ENCODE measurements at places on chromosomes 13 and 19.

DNA sequence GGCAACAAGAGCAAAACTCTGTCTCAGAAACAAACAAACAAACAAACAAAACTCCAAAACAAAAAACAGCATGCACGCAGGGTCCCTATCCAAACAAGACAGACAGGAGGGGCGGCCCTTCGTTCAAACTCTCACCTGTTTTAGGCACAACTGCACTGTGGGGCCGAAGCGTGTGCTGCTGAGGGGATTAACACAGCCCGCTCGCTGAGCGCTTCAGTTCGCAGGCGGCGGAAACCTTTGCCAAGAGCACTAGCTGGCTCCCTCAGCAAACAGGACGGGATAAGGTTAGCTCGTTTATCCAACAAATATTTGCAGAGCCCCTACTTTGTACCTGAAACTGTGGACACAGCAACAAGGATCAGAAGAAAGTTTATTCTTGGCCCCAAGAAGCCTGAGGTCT lies 1.6 kb upstream of the ADPRHL1 start:
- no peak for DNase-seq

DNA sequence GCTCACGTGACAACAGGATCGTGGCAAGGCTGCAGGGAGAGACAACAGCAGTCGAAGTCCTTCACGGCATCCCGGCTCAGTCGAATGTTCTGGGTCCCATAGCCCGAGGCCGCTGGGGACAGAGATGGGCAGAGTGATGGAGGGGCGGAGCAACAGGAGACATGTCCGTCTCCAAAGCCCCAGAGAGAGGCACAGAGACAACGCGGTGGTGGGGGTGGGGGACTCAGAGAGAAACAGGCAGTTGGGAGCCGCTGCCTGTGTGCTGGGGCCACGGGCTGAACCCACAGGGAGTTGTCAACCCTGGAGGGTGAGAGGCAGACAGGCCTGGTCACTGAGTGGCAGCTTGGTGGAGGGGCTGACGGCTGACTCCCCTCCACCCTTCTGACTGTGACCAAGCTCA lies 20.4 kb downstream of the NOSIP start:
- no peak for DNase-seq

DNA sequence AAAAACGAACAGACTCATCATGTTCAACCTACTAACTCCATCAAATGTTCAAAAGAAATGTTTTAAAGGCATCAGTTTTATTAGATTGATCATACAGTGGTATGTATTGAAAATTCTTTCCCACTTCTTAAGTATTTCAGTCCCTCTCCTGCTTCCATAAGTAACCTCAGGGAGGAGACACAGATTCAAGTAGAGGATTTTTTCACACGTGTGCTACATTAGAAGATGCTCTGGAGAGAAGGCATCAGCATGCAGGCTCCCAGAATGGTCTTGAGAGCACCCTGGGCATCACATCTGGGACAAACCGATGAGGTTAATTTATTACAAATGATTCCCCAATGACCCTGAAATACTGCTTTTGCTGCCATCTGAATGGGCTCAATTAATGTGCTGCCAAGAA lies 3.6 kb downstream of the GPR12 start:
- DNase-seq = no peak

DNA sequence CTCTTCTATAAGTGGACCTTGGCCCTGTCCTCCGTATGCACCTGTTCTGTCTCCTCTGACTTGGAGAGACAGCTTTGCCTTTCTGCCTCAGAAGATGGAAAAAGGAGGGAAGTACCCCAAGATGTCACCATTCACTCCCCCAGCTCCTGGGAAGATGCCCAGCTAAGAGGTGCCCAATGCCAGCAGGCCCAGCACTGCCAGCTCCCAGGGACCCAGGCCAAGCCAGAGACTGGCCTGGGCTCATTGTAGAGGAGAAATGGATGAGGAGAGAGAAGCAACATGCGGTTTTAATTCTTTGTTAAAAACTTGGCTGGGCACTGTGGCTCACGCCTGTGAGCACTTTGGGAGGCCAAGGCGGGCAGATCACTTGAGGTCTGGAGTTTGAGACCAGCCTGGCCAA lies 111.5 kb upstream of the ZNF507 start:
- DNase-seq = no peak

GRCh38 chr13:44389060-44389666 lies 15.5 kb downstream of the SERP2 start:
- no peak for DNase-seq

DNA sequence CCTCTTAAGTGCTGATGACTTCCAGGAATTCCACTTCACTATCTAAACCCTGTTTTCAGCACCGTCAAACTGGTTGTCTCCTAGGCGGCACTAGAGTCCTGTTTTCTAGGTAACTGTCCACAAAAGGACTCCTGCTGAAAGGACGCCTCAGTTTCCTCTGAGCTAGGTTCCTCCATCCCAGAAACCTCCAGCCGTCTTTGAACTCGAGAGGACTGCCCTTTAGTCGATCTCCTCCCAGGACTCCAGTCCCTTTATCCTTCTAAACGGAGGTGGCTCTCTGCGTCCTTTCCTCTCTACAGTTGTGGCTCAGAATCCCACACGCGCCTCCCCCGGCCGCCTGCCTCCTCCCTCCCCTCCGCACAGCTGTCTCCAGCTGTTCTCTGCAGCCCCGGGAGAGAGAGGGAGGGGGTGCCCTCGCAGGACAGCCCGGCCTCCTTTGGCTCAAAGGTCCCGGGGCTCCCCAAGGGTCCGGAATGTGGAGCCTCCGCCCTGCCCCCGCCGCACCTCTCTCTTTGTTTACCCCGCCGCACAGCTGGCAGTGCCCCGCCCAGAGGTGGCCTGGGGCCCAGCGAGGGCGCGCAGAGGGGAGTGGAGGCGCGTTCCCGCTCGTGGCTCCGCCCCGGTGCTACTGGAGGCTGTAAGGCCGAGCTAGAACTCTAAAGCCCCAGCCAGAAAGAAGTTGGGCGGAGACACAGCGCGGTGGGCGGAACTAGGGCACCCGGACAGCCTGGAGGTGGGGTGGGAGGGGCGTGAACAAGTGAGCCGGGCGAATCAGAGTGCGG lies 2.4 kb downstream of the LTBP4 start:
- peak; percentile 99 for DNase-seq

DNA sequence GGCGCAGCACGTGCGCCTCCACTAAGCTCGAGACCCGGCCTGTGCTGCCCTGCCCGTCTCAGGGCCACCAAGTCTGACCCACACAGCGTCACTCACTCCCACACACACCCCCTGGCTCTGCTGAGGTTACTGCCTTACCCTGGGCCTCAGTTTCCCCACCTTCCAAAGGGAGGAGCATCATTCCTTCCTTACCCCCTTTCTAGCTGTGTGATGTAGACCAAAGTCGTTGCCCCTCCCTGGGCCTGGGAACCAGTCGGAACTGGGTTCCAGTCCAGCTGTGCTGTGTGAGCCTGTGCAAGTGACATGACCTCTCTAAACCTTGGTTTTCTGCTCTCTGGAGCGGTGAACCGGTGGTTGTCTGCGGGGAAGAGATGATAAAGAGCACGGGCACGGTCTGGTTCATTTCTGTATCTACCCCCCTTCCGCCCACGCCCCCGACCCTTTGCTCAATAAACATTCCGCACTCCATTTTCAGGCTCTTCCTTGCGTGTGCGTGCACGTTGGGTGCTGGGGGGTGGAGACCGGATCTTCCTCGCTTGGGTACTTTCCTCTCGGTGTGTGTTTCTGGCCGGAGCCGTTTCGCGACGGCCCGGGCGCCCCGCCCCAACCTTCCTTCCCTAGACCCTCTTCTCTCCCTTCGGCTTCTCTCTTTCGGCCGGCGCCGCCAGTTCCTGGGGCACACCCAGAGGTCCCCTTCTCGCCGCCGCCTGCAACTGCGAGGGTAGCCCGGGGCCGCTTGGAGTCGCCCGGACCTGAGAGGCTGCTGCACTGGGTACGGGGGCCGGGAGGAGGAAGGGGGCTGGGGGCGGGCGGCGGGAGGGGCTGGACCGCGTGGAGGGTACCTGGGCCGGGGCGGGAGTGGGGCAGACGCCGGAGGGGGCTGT lies at the start of gene ZNF581:
ZNF581 (plus strand) TSS at position 647 of the 884 bp plus-strand sequence. CDS start 923 bp downstream, outside the sequence.
- peak; percentile 85 for DNase-seq

GRCh38 chr19:49533551-49534488 lies 6.0 kb downstream of the RCN3 start:
- DNase-seq = peak; percentile 86

- no peak for DNase-seq
These were observed 21.3 kb downstream of the IPO5 start for GRCh38 chr13:97974773-97975172.

DNA sequence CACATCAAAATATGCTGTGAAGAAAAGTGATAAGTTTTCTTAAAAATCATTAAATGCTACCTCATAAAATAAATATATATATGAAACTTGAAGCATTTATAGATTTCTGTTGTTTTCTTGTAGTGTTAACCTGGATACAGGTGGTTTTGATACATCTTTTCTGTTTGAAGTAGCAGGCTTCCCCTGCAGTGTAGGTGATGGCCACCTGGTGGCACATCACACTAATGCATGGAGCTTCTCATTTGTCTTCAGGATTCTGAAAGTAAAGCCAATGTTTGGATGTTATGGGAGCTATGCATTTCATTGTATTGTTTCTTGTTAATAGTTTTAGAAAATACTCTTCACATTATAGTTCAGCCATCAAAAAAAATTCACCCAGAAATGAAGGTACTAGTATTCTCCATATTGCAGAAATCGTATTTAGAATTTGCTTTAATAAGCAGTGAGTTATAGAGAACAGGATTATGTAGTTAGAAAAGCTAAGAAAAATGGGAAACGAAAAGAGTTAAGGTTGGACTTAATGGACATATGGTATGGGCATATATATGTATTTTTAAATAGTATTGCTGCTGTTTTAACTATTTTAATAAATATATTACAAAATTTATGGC lies 18.7 kb downstream of the GPR180 start:
- no peak for DNase-seq

- no peak for DNase-seq
These were observed 22.0 kb downstream of the VWA8 start for GRCh38 chr13:41938918-41939317.

DNA sequence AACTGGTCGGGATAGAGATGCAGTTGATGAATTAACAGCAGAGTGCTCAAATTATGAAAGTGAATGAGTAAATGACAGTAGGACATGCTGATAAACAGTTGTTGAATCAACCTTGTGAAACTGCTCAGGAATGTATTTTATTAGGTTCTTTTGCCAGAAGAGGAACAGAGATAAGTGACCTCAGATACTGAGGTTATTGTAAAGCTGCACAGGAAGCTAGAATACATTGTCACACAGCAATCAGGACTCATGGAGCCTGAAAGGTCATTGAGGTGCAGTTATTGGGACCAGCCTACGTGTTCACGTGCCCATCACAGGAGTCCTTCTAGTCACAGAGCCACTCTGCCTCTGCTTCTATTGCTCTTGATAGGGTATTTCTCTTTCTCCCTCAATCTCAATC lies 47.5 kb upstream of the MED4 start:
- no peak for DNase-seq

DNA sequence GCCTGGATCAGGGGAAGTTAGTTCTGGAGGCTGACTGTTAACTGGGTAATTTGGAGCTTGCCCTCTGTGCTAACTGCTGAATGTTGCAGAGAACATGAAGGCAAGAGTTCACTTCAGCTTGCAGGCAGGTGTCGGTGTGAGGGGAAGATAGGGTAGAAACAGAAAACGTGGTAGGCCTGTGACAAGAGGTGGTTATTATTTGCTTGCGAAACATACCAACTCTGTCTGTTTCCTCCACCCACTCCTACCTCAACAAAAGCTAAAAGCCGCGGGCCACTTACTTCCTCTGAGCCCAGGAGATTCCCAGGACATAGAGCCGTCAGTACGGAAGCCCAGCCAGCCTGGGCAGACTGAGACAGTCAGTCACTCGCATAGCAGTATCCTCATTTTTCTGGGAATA lies 119.2 kb upstream of the ABCC4 start:
- no peak for DNase-seq

GRCh38 chr19:28701491-28701890 lies 511.5 kb downstream of the UQCRFS1 start:
- no peak for DNase-seq

- DNase-seq = no peak
These were observed 65.0 kb downstream of the DGKH start for GRCh38 chr13:42113478-42113877.

- peak; percentile 91 for DNase-seq
These were observed 2.0 kb downstream of the OLFM2 start for GRCh38 chr19:9934132-9934950.

DNA sequence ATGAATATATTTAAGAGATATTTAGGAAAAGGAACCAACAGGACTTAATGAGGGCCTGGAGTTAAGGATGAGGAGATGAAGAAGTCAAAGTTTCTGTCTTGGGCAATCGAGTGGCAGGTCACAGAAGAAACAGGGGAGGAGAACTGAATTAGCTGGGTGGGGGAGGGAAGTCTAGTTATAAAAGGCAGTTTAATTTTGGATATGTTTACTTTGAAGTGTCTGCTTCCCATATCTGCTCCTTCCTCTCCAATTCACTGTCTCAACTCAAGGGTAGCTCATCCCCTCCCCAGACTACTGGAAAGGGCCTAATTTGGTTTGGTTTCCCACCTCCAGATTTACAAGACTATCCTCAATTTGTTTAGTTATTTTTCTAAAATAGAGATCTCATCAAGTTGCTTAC lies 195.9 kb downstream of the VWA8 start:
- no peak for DNase-seq

DNA sequence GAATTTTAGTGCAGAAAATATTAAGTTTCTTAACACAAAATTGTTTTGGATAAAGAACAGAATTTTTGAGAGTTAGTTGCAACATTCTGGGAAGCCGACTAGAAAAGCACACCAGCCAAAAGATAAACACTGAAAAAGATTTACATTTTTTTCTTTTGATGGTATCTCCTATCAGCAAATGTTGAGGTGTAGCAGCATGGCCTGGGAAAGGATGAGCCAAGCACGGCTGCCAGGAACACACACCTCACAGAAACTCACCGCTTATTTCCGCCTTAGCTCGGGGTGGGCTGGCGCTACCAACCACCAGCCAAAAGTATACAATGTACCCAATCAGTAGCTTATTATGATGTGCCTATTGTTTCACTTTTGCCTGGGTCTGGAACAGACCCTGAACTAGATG lies 134.7 kb downstream of the MIPEP start:
- DNase-seq = no peak

DNA sequence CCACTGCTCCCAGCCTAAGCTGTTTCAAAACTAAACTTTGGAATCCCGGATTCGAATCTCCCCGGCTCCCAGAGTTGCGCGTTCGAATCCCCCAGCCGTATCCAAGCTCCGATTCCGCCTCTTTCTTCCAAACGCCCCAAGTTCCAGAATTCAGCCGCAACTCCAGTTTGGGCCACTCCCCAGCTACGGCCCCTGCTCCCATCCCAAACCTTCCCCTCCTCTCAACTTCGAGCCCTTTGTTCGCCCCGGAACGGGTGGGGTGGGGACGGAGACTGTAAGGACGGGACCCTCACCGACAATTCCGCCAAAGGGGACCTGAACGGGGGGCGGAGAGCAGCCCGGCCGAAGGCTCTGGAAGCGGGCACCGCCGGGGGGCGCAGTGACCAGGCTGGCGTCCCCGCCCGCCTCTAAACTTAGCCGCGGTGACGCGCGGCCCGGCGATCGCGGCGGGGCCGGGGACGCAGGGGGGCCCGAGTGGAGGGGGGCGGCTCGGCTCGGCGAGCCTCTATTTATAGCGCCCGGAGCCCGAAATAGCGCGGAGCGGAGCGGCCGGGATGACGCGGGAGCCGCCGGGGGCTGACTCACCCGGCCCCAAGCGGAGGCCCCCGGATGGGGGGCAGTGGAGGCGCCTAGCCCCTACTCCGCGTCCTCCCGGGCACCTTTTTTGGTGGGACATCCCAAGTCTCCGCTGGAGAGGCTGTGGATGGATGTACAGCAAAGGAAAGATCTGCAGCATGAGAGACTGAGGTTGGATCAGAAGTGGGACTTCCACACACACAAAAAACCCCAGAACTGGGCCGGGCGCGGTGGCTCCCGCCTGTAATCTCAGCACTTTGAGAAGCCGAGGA lies 4.9 kb upstream of the ERCC1 start:
- peak; percentile 26 for DNase-seq

GRCh38 chr13:61123538-61124289 lies 291.9 kb downstream of the PCDH20 start:
- DNase-seq = no peak
